ENCODE measurements at places on chromosomes 13 and 19.

DNA sequence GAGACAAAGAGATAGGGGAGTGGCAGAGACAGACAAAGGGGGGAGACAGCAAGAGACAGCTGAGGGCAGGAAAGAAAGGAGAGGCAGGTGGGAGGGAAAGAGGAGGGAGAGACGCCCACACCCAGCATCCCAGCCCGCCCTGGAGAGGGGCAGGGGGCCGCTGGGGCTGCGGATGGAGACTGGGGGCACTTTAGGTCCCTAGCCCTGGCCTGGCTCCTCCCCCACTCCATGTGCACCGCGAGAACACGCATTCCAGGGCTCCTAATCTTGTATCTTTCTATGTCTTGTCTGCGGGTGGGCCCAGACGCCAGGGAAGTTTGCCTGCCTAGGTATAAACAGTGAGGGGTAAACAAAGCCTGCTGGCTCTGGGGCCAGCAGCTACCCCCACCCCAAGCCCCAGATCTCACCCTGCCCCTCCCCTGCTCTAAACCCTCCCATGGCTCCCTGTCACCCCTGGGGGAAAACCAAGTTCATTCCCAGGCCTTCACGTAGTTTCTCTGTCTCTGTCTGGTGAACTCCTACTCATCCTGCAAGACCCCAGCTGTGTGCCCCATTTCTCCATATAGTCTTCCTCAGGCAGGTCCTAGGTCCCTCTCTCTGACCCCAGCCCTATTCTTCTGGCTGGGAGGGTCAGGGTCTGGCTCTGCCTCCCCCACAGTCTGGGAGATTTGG lies 5.7 kb downstream of the TLE5 start:
- no peak for DNase-seq

GRCh38 chr19:16096280-16096855 lies 15.3 kb upstream of the RAB8A start:
- no peak for DNase-seq

- no peak for DNase-seq
Observed at GRCh38 chr13:107846642-107847041, 368.7 kb downstream of the LIG4 start.

DNA sequence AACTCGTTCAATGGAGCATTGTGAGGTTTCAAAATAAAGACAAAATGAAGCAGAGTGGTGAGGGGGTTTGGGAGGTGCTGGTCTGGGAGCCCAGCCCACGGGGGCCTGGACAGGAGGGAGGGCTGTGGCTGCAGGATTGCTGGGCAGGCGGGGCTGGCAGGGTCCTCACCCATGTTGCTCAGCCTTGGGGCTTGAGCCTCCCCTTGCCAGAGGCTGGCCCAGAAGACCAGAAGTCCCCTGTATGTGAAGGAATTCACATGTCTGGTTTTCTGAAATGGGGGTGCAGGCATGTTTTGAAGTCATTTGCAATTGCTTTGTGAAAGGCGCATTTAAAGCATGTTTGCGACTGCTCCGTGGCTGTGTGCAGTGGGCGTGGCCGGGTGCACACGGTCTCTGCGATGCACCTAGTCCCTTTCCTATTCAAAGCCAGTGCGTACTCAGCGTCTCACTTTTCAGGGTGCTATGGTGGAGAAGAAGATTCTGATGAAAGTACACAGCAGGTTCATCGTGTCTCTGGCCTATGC lies 2.3 kb downstream of the GRK1 start:
- DNase-seq = no peak

DNA sequence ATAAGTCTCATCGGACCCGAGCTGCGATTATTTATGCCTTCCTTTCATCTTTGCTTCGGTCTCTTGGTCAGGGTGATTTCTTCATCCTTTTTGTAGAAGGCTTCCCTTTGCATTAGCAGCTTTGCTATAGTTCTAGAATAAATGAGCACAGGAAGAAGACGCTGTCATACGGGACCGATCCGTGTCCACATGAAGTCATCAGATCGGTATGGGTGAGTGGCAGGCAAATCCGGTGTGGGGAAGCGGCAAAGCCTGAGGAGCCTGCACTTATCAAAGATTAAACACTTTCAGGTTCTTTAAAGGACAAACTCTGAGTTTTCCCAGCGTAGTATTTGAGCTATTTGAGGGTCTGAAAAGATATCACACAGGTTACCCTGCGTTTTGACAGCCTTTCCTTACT lies 119.3 kb downstream of the IRS2 start:
- no peak for DNase-seq

GRCh38 chr19:2199215-2199614 lies 35.5 kb downstream of the DOT1L start:
- no peak for DNase-seq
